ENCODE measurements at places on chromosomes 7 and 10.

DNA sequence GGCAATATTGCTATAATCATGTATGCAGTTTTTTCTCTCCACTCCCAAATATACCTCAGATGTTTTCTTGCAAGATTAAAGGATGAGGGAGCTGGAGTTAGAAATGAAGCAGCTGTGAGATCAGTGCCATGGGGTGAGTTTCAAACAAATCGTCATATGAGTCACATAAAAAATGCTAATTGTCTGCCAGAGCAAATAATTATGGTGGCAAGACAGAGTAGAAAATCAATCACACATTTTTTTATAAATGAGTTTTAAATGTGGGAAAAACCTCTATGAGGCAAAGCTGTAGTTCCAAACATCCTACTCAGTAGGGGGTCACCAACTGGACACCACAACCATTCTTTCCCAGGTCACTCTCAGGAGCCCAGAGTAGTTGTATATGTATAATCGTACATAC is 55.3 kb downstream of the CH25H start:
- H3K36me3 ChIP-seq = no peaks in the 10 kb centered on the region
- peaks cover 29% of the 10 kb centered on the region for H3K4me1 ChIP-seq
- DNase-seq = no peak
- H3K27me3 ChIP-seq = no peaks in the 10 kb centered on the region
- no peak overlapping the region for H3K4me3 ChIP-seq

GRCh38 chr7:88500131-88500530 is 193.4 kb upstream of the STEAP4 start:
- no peaks in the 10 kb centered on the region for H3K36me3 ChIP-seq
- no peak for DNase-seq
- H3K27ac ChIP-seq = no peak overlapping the region
- H3K27me3 ChIP-seq = no peaks in the 10 kb centered on the region
- no peaks in the 10 kb centered on the region for H3K4me1 ChIP-seq

DNA sequence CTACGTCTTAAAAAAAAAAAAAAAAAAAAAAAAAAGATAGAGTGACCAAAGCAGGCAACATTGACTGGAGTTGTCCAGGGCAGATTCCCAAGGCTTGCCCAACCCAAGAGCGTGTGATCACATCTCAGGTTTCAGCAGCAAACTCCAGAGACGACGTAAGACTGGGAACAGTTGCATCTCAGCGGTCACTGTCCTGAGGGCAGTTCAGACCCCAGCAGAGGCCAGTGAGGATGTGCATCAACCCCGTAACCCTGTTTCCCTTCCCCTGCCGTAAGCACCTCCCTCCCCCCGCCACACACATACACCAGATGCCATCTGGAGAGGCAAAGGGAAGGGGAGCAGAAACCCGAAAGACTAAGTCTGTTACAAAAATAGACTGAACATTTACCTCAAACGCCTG is 19.3 kb upstream of the TOMM7 start:
- no peak overlapping the region for H3K27ac ChIP-seq
- no peak overlapping the region for H3K4me3 ChIP-seq
- no peaks in the 10 kb centered on the region for H3K36me3 ChIP-seq

- H3K27me3 ChIP-seq = no peaks in the 10 kb centered on the region
- H3K4me1 ChIP-seq = peaks cover 30% of the 10 kb centered on the region
- peak overlapping the region; percentile 73 for H3K27ac ChIP-seq
- no peaks in the 10 kb centered on the region for H3K36me3 ChIP-seq
- DNase-seq = no peak
Observed at GRCh38 chr7:17502213-17503060, 204.0 kb downstream of the AHR start.

Measured in osteoblast (primary cell).